ENCODE measurements at places on chromosomes 4 and X.
A peak's percentile ranks its signal among the peaks of the same experiment; 100 is the strongest.

DNA sequence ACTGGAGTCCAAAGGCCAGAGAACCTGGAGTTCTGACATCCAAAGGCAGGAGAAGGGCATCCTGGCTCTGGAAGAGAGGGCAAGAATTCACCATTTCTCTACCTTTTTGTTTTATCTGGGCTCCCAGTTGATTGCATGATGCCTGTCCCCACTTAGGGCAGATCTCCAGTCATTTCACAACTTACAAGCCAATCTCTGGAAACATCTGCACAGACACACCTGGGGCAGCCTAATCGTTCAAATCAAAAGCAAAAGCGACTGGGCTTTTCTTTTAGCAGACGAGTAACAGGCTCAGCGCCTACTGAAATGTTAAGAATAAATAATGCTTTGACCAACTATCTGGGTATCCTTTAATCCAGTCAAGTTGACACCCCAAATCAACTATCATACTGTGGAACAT, 136.0 kb upstream of the NPY2R start:
- DNase-seq: no peak

- peak; percentile 42 for DNase-seq
Observed at GRCh38 chrX:110987292-110987691, 108.7 kb upstream of the PAK3 start.

GRCh38 chr4:88705805-88706492, 8.3 kb upstream of the NAP1L5 start:
- no peak for DNase-seq

DNA sequence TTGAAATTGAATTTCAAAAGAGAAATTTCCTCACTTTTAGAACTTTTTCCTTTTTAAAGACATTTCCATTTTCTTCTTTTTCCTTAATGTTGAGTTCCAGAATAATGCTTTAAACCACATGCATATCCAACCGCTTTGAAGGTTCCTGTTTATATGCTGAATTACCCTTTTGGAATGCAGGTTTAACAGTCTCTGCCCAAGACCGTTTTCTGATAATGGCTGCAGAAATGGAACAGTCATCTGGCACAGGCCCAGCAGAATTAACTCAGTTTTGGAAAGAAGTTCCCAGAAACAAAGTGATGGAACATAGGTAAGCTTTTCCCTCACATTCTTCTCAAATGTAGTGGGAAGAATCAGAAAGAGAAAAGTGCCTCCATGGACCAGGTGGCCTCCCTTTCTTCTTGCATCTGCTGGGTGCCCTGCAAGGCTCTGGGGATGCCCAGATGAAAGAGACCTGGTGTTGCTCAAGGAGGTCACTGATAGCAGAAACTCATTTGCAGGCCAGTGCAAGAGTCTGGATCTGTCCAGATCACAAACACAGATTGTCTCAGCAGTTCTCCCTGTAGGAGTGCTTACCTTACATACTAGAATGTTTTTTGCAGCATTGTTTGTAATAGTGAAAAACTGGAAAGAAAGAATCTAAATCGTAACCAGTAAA, 42.9 kb downstream of the MOSPD2 start:
- DNase-seq: no peak

- DNase-seq: no peak
Observed at GRCh38 chr4:143711543-143712154, 11.2 kb upstream of the FREM3 start.

DNA sequence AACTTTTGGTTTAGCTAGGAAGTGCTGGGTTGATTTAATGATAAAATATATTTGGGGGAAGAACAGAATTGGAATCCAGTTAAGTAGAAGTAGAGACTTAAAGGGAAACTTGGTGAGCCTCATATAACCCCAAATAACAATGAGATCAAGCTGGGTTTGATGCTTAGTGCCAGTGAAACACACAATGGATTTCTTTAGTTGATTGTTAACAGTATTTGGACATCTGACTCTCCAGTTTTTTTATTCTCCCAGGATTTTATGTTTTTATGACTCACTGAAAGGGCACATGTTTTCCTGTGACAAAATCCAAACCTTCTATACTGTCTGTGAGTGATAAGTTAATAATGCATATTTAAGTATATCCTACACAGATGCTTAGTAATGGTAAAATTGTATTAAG, 2.7 kb upstream of the NEUROG2 start:
- no peak for DNase-seq

GRCh38 chr4:163590103-163590502, 95.6 kb downstream of the TMA16 start:
- DNase-seq: no peak

- DNase-seq: no peak
Observed at GRCh38 chr4:96543346-96543745, 703.5 kb downstream of the PDHA2 start.

- no peak for DNase-seq
Observed at GRCh38 chrX:16573781-16574180, 76.2 kb upstream of the S100G start.

DNA sequence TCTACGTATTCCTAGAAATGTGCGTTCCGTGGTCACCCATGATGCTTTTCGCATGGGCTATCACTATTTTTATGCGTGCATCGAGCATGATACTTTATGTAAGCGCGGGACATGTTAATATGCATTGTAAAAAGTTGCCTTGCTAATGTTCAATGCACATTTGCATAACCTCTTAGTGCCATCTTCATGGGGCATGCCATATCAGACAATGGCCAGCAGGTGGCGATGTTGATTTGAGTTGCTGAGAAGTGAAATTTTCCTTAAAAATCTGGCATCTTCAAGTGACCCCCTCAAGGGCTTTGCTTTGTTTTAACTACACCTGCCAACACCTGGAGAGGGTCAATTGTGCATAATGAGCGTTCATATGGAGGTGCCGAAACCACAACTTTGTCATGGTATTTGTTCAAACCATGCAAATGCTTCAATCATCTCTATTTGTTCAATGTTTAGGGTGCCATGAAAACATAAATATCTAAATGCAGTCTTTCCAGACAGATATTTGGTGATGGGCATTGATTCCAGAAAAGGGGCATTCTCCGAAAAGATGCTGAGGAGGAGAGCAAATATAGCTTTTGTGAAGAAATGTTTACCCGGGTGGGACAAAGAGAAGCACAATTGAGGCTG, 833.9 kb upstream of the PRKX start:
- peak; percentile 49 for DNase-seq

DNA sequence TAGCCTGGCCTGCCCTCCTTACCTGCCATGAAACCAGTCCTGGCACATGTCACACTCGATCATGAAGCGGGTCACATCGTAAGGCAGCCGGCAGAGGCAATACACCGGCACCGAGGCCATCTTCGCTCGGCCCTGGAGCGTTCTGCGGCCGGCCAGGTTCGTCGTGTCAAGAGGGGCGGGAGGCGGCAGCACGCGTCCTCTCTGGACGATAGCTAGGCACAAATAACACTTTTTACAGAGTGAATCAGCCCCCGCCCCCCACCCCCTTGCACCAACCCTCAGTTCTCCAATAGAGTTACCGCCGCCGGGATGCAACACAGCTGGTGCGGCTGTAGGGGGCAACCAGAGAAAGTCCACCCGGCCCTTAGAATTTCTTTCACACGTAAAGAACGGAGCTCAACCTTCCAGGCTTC, 1.7 kb downstream of the PHF8 start:
- DNase-seq: peak; percentile 56

GRCh38 chrX:23228950-23229448, 105.7 kb upstream of the PTCHD1 start:
- DNase-seq: no peak

DNA sequence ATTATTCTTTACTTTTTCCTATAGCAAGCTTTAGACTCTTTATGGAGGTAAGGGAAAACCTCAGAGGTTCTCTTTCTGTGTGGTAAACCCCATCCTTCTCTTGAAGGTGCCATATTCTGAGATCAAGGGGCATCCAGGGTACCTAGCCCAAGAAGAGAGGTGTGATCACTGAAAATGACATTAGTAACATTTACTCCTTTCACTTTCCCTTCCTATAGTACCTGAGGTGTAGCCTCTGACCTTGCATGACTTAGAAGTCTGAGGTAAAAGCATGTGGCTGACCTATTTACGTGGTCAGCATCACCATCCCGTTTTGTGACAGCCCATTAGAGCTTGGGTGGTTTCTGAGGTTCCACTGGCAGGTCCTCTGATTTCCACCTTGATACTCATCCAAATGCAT, 25.7 kb downstream of the SGMS2 start:
- no peak for DNase-seq

- no peak for DNase-seq
Observed at GRCh38 chr4:113006632-113007031, 42.8 kb upstream of the ANK2 start.

GRCh38 chr4:57491388-57491787, 381.2 kb upstream of the IGFBP7 start:
- DNase-seq: no peak

DNA sequence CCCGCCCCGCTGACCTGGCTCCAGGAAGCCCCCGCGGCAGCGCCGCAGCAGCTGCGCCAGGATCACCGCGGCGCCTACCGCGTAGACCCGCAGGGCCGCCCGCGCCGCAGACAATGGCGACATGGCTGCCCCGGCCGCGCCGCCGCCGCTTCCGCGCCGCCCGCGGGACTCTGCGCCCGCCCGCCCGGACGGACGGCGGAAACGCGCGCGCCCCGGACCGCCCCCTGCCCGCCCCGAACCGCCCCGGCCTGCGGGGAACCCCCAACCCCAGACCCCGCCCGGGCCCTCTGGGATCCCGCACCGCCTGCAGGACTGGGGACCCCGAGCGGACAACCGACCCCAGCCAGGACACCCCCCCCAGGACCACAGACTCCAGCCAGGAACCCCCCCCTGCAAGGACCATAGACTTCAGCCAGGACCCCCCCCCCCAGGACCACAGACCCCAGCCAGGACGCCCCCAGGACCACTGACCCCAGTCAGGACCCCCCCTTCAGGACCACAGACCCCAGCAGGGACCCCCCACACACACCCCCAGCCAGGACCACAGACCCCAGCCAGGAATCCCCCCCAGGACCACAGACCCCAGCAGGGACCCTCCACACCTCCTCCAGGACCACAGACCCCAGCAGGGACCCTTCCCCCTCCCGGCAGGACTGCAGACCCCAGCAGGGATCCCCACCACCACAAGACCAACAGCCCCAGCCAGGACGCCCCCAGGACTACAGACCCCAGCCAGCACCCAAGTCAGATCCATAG, at the start of the genes DHRSX and ZBED1:
Gene DHRSX, minus strand, starts transcription at position 174 of the 756 bp plus-strand sequence. Its CDS starts 51 bp downstream, at position 123.
Gene ZBED1, minus strand, starts transcription at position 174 of the 756 bp plus-strand sequence. CDS start 10,257 bp downstream, outside the sequence.
- peak; percentile 59 for DNase-seq

- DNase-seq: no peak
Observed at GRCh38 chr4:23373261-23373660, 516.6 kb downstream of the PPARGC1A start.

GRCh38 chr4:176334066-176334465, 14.3 kb downstream of the SPCS3 start:
- DNase-seq: no peak

- no peak for DNase-seq
Observed at GRCh38 chrX:77802201-77802600, 16.2 kb upstream of the ATRX start.

DNA sequence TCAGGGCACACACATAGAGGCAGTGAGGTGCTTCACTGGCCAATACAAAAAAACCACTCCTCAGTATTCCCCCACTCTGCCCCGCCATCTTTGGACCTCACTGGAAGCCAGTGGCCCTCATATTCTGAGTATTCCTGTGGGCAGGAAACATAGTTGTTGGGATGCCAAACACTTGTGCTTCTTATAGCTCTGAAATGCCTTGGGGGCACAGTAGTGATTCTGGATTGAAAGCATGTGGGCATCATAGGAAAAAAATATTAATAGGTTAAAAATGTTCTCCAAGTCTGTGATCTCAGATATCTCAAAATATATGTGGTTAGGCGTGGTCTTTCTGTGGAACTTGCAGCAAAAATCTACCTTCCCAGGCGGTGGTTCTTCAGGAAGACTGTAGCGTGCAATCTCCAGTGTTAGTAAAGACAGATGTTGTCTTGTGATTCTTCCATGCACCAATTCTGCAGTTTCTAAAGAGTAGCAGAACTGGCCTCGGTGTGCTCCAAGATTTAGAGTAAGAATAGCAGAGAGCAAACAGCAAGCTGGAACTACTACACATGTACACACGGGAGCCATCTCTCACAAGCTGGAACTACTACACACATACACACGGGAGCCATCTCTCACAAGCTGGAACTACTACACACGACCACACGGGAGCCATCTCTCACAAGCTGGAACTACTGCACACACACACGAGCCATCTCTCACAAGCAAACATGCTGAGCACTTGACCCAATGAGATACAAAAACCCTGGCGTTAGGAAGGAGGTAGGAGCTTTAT, 8.0 kb upstream of the TENM3 start:
- DNase-seq: no peak

DNA sequence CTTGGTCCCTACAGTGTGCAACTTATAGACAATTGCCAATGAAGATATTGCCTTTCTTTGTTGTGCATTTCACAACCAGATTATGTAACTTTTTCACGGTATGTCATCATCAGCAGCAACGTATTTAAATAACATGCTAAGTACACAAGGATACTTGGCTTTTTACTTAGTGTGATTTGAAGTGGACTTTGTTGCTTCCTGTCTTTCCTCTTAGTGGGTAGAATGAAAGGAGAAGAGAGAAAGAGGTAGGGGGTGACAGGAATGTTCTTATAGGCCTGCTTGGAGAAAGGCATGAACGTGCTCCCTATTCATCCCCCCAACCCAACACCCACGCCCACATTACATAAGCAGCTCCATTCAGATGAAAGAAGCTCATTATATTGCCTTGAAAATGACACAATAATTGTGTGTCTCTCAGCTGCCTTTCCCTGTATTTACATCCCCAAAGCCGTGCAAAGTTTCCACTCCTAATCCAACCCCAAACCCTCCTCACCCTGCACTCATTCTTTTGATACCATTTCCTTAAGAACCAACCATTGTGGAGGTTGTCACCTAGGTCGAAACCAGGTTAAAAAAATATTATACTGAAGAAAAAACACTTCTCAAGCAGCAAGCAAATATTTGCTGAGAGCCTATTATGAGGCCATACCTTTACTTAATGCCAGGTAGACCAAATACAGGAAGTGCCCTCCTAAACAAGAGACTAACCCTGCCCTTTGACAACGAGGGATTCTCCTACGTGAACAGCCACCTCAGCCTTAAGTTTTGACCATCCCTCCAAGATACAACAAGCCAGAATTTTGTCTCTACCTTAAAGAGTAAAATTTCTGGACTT, 25.2 kb upstream of the GK start:
- no peak for DNase-seq

- no peak for DNase-seq
Observed at GRCh38 chr4:73410916-73411730, 7.0 kb downstream of the ALB start.

- DNase-seq: no peak
Observed at GRCh38 chrX:109826954-109827708, 94.1 kb upstream of the ACSL4 start.

GRCh38 chrX:154602226-154602625, 16.9 kb downstream of the CTAG1B start:
- peak; percentile 1 for DNase-seq
